HFFc6 (cell line): ENCODE measurements at places on chromosomes 16 and 17.

DNA sequence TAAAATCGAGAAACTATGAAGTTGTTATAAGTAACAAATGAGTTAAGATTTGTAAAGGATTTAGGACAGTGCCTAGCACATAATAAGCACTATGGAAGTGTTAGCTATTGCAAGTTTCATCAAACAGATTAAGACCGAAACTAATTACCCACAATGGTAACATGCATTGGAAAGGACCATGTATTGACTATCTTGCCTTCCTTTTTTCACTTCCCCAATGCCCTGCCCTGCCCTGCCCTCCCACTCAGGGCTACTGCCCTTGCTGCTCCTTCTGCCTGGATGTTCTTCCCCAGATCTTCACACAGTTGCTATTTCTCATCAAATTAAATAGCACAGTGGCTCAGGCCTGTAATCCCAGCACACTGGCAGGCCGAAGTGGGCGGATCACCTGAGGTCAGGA lies 202.1 kb upstream of the PSMD7 start:
- no peak for DNase-seq

DNA sequence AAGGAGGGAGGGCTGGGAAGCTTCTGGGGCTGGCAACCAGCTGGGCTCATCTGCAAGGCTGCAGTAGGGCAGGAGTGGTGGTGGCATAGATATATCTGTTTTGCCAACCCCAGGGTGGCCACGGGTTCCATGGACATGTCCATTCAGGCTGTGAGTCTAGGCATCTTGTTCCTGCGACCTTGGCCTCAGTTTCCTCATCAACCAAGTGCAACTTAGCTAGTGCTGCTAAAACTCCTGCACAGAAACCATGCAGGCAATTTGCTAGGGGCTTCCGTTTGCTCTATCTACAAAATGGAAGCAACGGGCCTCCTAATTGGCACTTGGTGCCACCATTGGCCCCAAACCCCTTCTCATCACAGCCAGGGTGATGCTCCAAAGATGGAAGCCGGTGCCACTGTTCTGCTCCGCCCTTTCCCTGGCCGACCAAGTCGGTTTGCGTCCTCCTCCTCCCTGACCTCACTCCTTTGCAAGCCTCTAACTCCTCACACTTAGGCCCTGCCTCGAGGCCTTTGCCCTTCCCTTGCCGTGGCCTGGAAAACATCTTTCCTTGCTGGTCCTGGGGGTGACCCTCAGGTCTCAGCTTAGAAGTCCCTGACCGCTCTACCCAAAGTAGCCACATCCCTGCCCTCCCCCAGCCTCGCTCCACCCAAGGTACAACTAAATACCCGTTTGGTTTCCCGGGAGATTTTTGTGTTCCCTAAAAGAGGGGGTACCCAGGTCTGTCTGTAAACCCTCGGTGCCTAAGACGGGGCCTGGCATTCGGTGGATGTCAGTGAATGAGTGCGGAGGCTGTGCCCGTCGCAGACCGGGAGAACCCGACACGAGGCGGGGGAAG lies 1.2 kb downstream of the SREBF1 start:
- no peak for DNase-seq

DNA sequence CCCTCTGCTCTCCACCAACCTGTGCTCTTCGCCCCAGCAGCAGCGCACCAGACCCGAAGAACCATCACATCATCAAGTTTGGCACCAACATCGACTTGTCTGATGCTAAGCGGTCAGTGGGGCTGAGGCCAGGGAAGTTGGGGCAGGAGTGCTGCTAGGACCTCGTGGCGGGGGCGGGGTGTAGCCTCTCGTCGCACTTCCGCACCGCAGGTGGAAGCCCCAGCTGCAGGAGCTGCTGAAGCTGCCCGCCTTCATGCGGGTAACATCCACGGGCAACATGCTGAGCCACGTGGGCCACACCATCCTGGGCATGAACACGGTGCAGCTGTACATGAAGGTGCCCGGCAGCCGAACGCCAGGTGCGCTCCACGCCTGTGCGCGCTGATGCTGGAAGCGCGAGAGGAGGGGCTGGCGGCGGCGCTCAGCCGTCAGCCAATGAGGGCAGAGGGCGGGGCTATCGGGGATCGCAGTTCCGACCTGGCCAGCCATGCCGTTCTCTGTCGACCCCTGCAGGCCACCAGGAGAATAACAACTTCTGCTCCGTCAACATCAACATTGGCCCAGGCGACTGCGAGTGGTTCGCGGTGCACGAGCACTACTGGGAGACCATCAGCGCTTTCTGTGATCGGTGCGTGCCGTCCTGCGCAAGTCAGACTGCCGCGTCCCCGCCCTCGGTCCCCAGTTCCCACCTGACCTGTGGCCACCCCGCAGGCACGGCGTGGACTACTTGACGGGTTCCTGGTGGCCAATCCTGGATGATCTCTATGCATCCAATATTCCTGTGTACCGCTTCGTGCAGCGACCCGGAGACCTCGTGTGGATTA lies 3.2 kb upstream of the TMEM88 start:
- DNase-seq = peak; percentile 60

DNA sequence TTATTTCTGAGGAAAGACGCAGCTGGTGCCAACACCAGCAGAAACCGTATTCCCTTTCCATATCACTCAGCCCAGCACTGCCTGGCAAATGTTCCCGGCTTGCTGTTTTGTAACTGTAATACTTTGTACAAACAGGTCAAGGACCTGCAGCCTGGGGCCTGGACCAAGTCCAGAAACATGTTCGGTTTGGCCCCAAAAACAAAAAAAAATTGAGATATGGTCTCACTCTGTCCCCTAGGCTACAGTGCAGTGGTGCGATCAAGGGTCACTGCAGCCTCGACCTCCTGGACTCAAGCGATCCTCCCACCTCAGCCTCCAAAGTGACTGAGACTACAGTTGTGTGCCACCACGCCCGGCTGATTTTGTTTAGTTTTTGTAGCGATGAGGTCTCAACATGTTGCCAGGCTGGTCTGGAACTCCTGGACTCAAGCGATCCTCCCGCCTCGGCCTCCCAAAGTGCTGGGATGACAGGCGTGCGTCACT lies 1.2 kb downstream of the HAGH start:
- DNase-seq = no peak

DNA sequence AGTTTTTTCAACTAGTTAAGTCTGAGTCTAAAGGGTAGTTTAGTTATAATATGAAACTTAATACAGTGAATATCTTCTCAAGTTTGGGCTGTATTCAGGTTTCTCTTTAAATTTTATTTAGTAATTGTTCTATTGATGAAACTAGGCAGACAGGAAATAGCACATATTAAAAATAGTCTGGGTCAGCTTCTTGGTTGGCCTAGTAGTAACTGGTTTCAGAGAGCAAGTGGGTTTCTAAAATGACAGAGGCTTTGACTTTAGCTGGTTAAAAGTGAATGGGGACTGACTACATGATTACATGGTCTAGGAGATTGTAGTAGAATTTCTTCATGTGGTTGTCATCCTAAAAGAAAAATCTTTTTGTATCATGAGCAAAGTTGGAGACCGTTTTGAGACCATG lies 46.8 kb downstream of the OMG start:
- DNase-seq = no peak
